ENCODE measurements at places on chromosomes 2 and 18.

- no peak for DNase-seq
Observed at GRCh38 chr2:100397976-100398375, 19.5 kb downstream of the CHST10 start.

- DNase-seq: no peak
Observed at GRCh38 chr18:9827211-9827792, 58.5 kb upstream of the TXNDC2 start.

DNA sequence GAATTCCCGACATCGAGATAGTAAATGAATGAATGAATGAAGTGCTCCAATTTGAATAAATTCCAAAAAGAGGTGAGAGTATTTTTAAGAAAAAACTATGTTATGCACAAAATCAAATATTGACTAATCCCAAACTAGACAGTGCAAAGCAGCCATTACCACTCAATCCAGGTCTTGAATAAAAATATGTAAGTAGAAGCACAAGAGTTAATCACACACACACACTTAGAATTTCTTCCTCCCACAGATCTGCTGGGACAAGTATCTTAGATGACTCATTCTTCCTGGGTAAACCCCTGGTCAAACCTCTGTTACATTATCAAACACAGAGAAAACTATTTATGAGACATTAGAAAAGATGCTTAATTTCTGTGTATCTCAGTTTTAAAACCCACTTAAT lies 102.0 kb downstream of the PLA2R1 start:
- no peak for DNase-seq

GRCh38 chr18:33820517-33821371 lies 242.7 kb downstream of the ASXL3 start:
- no peak for DNase-seq

GRCh38 chr2:40962026-40962425 lies 510.1 kb upstream of the SLC8A1 start:
- no peak for DNase-seq

Measured in HuH-7 (cell line).